ENCODE measurements at places on chromosomes 3 and 15.
A peak's percentile ranks its signal among the peaks of the same experiment; 100 is the strongest.

DNA sequence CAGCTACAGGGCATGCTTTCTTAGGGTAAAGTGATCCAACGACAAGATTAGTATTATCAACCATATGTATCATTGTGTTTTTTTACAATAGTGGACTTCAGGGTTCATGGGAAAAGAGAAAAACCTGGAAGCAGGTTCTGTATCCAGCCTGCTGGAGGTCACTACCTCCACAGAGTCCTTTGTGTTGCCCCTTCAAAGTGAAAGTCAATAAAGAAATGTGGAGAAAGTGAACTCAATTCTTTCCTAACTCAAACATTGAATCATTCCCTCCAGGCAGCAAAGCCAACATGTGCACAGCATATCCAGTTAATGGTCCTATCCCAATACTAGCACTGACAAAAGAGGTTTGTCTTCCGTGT is 45.4 kb downstream of the FGF7 start:
- no peak for DNase-seq

DNA sequence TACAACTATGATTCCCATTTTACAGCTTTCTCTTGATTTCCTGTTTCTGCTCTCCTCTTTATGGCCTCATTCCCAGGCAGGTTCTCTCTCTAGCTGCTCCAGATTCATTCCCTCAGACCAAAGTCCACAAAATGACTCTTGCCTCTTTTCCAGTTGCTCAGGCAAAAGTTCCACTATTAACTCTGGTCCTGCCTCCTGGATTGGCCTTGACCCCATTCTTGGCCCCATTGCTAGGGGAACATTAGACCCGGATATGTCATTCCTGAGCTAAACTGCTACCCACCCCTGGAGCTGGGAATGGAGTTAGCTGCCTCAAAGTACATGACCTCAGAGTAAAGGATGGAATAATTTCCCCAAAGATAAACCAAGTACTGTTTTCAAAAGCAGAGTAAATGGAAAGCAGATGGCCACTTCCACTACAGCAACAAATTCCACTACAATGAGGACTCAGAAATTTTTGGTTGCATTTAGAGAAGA is 73.0 kb upstream of the GAP43 start:
- DNase-seq, result no peak

DNA sequence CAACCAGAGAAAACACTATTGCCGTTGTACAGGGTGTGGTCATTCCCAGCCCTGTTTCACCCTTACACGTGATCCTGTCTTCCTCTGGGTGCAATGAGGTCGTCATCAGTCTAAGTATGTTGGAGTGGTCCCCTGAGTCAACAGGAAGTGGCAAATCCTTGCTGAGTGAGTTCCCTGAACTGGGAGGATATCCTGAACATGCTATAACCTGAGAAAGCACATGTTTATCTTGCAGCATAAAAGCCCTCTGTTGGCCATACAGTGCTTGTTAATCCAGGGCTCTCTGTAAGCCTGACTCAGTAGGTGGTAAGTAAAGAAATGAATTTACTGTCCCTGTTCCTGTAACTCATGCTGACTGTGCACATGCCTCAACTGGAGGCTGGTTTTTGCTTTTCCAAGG is 477.8 kb upstream of the RGMA start:
- DNase-seq, result no peak

- no peak for DNase-seq
These were observed 72.7 kb upstream of the LRTM1 start for GRCh38 chr3:55000546-55000945.

DNA sequence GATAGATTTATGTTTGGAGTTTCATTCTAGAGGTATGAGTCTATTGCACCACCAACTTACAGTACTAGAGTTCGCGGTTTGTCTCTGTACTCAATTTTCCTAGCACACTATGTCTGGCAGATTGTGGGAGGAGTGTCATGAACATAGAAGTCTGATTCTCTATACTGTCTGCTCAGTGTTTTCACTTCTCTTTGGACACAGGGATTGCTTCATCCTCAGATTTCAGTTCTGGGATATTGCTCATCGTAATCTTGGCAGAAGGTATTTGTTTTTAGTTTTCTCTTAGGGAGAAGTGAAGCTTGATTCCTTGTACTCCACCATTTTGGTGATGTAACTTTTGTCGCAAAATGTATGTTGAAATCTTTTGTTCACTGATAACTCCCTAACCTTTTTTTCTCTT is 27.8 kb upstream of the AZI2 start:
- DNase-seq, result no peak

- no peak for DNase-seq
These were observed 8.3 kb downstream of the SOX14 start for GRCh38 chr3:137772214-137772955.

- no peak for DNase-seq
These were observed 8.1 kb downstream of the VGLL3 start for GRCh38 chr3:86982883-86983282.

- peak; percentile 86 for DNase-seq
These were observed 67.7 kb downstream of the SLC30A4 start for GRCh38 chr15:45454814-45455213.

- no peak for DNase-seq
These were observed 42.7 kb downstream of the DUT start for GRCh38 chr15:48373821-48374451.

DNA sequence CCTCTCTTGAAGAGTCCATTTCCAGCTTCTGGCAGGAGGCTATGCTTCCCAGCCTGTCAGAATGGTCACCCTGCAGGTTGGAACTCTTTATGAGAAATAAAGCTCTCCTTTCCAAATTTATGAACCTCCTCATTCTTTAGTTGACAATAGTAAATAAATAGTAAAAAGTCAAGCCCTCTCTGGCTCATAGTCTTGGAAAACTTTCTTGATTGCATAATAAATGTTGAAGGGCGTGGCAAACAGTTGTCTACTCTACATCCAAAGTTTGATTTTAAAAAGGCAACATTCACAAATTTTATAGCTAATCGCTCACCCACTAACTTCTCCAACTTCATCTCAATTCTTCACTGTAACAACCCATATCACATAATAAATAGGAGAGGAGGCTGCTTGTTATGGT is 58.8 kb downstream of the MCF2L2 start:
- no peak for DNase-seq

GRCh38 chr3:44175070-44175469 is 66.6 kb upstream of the TOPAZ1 start:
- DNase-seq, result no peak

- DNase-seq, result no peak
These were observed 117.9 kb downstream of the LIPC start for GRCh38 chr15:58549785-58550074.

- DNase-seq, result no peak
These were observed 110.1 kb downstream of the POLR2M start for GRCh38 chr15:57816599-57816998.

DNA sequence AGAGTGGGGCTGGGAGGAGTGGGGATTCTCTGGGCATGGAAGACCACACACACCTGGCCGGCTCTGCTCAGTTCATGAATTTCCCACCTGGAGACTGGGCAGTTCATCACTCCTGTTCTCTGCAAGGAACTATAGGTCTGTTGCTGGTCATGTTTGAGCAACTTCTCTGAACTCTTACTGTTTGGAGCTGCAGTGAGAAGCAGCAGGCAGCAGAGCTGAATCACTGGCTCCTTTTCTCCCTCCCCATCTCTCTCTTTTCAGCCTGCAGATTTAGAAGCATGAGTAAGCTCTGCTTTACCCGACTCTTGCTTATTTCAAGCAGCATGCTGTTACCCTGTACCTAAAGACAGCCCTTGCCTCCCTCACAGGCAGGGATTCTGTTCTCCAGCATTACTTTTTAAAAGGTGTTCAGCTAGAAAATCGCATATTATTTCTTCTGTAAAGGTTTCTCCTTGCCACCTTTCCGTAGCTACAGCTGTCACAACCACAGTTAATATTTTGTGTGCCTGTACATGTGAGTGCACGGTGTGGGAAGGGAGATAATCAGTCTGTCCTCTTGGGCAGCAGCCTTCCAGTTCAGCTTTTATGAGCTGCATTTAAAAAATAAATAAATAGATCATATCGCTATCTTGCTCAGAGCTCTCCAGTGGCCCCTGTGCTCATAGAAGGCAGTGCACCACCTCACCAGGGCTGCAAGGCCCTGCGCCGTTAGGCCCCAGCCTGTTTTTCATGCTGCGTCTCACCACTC is 131.6 kb downstream of the CHCHD6 start:
- DNase-seq, result no peak

GRCh38 chr3:27639271-27639670 is 82.9 kb downstream of the EOMES start:
- DNase-seq, result no peak

- DNase-seq, result no peak
These were observed 50.2 kb downstream of the CRYBG3 start for GRCh38 chr3:97871801-97872524.

DNA sequence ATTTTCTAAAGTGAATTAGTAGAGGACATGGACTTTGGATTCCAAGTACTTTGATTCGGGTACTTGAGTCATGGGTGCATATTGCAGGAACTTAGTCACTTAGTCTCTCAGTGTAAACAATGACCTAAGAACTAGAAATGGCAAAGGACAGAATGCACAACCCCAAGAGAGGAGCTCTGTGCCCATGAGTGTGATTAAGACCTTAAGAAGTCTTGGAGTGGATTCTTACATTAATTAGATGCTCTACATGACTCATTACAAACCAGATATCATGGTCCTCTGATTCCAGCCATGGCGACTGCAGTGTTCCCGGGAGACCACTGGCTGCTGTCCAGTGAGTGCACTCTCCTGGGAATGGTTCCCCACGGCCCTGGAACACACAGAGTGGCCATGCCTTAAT is 251.5 kb downstream of the GABRG3 start:
- no peak for DNase-seq

- DNase-seq, result no peak
These were observed 172.7 kb upstream of the TRIM42 start for GRCh38 chr3:140505213-140505612.

DNA sequence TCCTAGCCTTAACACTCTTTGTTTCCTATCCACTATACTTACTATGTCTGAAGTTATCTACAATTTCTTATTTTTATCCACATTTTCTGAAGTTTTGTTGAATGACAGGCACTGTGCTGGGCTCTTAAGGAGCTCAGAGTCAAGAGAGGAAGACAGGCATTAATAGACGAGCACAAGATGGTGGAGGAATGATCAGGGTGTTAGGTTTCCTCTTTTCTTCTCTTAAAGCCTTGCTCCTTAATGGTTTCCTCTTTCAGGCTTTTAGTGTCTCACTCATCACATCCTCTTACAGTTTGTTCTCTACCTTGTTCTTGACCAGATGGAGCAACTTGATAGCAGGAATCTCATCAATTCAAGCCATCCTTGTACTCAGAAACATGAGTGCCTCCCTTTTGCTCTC is 52.9 kb upstream of the BCL6 start:
- peak; percentile 86 for DNase-seq

GRCh38 chr3:123951522-123952447 is 9.2 kb downstream of the CCDC14 start:
- no peak for DNase-seq

- DNase-seq, result no peak
These were observed 68.0 kb downstream of the PDZRN3 start for GRCh38 chr3:73556520-73557372.

DNA sequence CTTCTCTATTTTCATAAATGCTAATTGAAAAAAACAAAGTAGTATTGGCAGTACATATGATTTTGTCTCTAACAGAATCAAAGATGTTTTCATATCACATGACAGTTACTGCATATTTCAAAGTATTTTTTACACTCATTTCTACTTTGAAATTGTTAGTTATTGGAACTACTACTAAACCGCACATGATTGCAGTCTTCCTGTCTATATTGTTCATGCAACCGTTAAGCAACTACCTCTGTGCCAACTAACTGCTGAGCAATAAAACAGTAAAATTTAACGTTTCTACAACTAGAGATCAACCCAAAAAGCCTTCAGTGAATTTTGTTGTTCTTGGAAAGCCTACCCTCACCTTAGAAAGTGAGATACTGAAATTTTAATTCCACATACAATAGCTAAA is 64.2 kb downstream of the DMXL2 start:
- DNase-seq, result peak; percentile 58

DNA sequence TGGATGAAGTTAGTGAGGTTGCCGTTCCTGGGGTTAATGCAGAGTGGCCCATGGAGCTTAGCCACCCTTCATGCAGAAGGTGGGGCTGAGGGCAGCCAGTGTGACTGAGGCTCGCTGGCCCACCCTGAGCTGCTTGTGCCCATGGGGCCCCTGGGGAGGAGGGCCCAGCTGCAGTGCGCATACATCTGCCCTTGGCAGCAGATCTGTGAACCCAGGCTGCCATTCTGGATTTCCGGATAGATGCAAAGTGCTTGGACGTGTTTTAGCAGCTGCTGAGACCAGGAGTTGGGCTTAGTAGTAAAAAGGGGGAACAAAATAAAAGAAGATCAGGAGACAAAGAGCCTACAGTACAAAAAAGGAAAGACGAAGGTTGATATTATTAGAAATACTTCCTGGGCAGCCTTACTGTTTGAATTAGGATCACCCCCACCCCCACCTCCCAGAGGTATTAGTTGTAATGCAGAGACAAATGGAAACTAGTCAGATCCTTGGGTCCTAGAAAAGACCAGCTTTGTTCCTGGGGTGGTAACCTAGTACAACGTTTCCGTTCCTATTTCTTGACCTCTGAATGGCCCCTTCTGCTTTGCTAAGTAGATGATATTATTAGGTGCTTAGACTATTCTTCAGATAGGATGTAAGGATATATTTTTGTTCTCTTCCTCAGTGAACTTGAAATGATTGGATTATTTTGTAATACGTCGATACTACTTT is 70.2 kb downstream of the IGF1R start:
- no peak for DNase-seq

- DNase-seq, result no peak
These were observed 1.8 kb downstream of the HYAL3 start for GRCh38 chr3:50297384-50297775.

DNA sequence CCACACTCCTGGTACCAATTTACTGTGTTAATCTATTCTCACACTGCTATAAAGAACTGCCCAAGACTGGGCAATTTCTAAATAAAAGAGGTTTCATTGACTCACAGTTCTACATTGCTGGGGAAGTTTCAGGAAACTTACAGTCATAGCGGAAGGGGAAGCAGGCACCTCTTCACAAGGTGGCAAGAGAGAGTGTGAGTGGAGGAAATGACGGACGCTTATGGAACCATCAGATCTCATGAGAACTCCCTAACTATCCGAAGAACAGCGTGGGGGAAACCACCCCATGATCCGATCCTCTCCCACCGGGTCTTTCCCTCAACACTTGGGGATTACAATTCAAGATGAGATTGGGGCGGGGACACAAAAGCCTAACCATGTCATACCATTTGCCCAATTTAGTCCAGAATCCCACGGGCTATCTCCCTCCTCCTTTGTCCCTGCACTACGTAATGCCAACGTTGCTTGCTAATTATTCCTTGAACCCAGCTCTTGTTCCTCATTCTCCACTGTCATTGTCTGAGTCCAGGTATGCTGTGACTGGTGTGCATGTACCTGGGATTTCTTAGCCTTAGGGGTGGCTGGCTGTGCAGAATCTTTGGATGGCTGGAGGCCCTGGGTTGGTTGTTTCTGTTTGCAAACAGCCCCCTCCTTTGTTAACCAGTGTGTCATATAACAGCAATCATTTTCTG is 3.4 kb downstream of the PIGZ start:
- DNase-seq, result no peak

- DNase-seq, result no peak
These were observed 93.0 kb upstream of the C2CD4B start for GRCh38 chr15:62257996-62258521.

Data from KBM-7 (cell line).